ENCODE measurements at places on chromosomes 12 and 14.

- H3K27me3 ChIP-seq = peaks cover 5% of the 10 kb centered on the region
- peaks cover 88% of the 10 kb centered on the region for H3K4me1 ChIP-seq
- H3K36me3 ChIP-seq = no peaks in the 10 kb centered on the region
- no peak for DNase-seq
- no peak overlapping the region for H3K4me3 ChIP-seq
- no peak overlapping the region for H3K27ac ChIP-seq
These were observed 55.8 kb downstream of the TMEM30B start for GRCh38 chr14:61225344-61225743.

DNA sequence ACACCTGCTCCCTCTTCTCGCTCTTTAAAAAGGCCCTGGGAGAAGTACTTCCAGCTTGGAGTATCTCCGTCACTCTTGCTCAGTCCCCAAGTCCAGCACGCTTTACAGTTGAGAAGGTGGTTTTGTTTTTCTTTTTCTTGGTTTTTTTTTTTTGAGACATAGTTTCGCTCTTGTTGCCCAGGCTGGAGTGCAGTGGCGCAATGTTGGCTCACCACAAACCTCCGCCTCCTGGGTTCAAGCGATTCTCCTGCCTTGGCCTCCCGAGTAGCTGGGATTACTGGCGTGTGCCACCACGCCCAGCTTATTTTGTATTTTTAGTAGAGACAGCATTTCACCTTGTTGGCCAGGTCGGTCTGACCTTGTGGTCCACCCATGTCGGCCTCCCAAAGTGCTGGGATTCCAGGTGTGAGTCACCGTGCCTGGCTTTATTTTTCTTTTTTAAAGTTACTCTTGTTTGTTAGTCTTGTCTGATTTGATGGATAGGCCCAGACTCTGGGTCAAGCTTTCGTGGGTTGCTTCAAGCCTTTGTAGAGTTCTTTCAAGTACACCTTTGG lies 1.9 kb downstream of the TDRD9 start:
- H3K27me3 ChIP-seq = peaks cover 13% of the 10 kb centered on the region
- DNase-seq = no peak
- no peak overlapping the region for H3K4me3 ChIP-seq
- no peaks in the 10 kb centered on the region for H3K36me3 ChIP-seq

GRCh38 chr12:79433465-79434072 lies 257.2 kb downstream of the PAWR start:
- no peak overlapping the region for H3K4me3 ChIP-seq
- no peak for DNase-seq
- peaks cover 3% of the 10 kb centered on the region for H3K27me3 ChIP-seq
- H3K36me3 ChIP-seq = no peaks in the 10 kb centered on the region
- peaks cover under 1% of the 10 kb centered on the region for H3K4me1 ChIP-seq

DNA sequence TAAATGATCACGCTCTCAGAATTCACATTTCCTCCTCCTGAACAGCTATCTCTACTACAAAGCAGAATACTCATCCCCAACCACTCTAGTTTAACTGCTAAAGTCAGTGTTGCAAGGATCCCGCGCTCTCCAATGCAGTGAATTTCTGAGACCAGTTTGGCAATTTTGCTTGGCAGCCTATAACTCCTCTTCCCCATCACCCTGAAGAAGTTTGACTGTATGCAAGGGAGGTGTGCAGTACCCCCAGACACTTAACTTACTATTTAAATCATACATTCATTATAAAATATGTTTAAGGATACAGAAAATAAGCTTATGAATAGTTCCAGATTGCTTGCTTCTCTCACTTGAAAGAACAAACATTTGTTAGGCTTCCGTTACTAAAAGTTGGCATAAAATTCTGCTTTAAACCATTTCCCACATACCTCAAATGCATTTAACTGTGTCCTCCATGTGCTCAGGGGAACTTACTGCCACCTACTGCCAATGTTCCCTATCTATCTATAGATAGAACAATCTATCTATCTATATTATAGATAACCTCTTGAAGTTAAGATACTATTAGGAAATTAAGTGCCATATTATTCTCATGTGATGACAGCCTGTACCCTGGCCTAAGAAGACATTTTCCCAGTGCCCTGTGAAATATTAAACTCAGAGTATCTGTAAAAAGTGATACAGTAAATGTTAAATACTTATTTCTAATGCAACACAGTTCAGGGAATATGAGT lies 2.4 kb downstream of the LGR5 start:
- H3K4me1 ChIP-seq = peaks cover 32% of the 10 kb centered on the region
- no peak for DNase-seq
- peaks cover 7% of the 10 kb centered on the region for H3K36me3 ChIP-seq
- H3K27me3 ChIP-seq = peaks cover 46% of the 10 kb centered on the region
- H3K27ac ChIP-seq = no peak overlapping the region
- peak overlapping the region; percentile 67 for H3K4me3 ChIP-seq

- no peaks in the 10 kb centered on the region for H3K27me3 ChIP-seq
- peaks cover 32% of the 10 kb centered on the region for H3K36me3 ChIP-seq
- H3K4me3 ChIP-seq = peak overlapping the region; percentile 94
- H3K27ac ChIP-seq = peak overlapping the region; percentile 17
- H3K4me1 ChIP-seq = peaks cover 40% of the 10 kb centered on the region
- DNase-seq = no peak
These were observed 1.9 kb downstream of the TRIP11 start for GRCh38 chr14:92037989-92038388.

Measured in nephron progenitor cell (in vitro differentiated cells).